ENCODE measurements at places on chromosomes 7 and 10.
A peak's percentile ranks its signal among the peaks of the same experiment; 100 is the strongest.

GRCh38 chr7:130091999-130092398 lies 21.7 kb downstream of the KLHDC10 start:
- DNase-seq, result no peak

- no peak for DNase-seq
Measured at GRCh38 chr7:54015251-54015650, 526.9 kb upstream of the VSTM2A start.

- peak; percentile 55 for DNase-seq
Measured at GRCh38 chr10:102384606-102385429, 10.7 kb upstream of the NFKB2 start.

- no peak for DNase-seq
Measured at GRCh38 chr7:55557666-55558188, 14.6 kb downstream of the VOPP1 start.

GRCh38 chr10:115674496-115674895 lies 581.3 kb downstream of the ATRNL1 start:
- DNase-seq, result no peak

- DNase-seq, result no peak
Measured at GRCh38 chr7:68420342-68421192, 1177.7 kb upstream of the AUTS2 start.

All from choroid plexus epithelial cell (primary cell).